ENCODE measurements at places on chromosomes 1 and 21.
A peak's percentile ranks its signal among the peaks of the same experiment; 100 is the strongest.

DNA sequence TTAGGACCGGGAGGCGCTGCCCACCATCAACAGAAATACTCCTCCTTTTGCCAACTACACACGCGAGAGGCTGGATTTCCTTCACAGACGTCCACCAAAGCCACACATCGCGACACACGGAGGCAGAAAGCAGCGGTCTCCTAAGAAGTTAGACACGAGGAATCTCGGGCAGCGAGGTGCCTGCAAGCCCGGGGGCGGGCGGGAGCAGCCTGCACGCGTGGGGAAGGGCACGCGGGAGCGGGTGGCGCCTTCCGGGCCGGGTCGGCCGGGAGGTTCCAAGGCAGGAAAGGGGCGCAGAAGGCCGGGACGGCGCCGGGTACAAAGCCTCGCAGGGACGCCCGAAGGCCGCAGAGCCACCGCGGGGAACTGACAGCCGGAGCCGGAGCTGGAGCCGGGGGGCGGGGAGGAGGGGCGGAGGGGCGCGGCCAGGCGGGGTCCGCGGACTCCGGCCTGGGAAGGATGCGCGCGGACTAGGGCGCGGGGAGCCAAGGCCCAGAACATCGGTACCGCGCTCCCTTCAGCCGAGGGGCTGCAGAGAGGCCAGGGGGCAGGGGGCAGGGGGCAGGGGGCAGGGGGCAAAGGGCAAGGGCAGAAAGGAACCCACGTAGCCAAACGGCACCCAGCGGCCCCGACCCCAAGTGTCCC, 722 bp downstream of the NPHP4 start:
- peak; percentile 43 for DNase-seq

GRCh38 chr1:91513160-91513559, 12.5 kb downstream of the CDC7 start:
- DNase-seq = no peak

- DNase-seq = no peak
Measured at GRCh38 chr1:41924911-41925310, 6.2 kb upstream of the HIVEP3 start.

GRCh38 chr1:51019811-51020210, 49.8 kb downstream of the CDKN2C start:
- no peak for DNase-seq

GRCh38 chr1:224815647-224816046, 113.8 kb upstream of the DNAH14 start:
- DNase-seq = no peak

GRCh38 chr21:45100866-45101265, 26.5 kb downstream of the ADARB1 start:
- no peak for DNase-seq

DNA sequence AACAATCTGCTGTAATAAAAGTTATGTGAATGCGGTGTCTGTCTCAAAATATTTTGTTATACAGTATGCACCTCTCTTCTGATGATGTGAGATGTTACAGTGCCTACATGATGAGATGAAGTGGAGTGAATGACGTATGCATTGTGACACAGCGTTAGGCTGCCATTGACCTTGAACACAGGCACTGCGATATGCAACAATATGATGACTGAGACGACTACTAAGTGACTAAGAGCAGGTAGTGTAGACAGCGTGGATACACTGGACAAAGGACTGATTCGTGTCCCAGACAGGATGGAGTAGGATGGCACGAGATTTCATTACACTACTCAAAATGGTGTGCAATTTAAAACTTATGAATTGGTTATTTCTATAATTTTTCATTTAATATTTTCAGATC, 8.4 kb downstream of the SGIP1 start:
- DNase-seq = no peak

- no peak for DNase-seq
Measured at GRCh38 chr1:33300673-33301072, 20.2 kb downstream of the A3GALT2 start.

- no peak for DNase-seq
Measured at GRCh38 chr1:175390522-175391254, 198.1 kb upstream of the KIAA0040 start.

- no peak for DNase-seq
Measured at GRCh38 chr1:151805066-151805820, at the start of gene LINGO4. Gene LINGO4, minus strand, starts transcription at chr1:151805419. Its CDS starts 2,715 bp downstream, at chr1:151802704.

DNA sequence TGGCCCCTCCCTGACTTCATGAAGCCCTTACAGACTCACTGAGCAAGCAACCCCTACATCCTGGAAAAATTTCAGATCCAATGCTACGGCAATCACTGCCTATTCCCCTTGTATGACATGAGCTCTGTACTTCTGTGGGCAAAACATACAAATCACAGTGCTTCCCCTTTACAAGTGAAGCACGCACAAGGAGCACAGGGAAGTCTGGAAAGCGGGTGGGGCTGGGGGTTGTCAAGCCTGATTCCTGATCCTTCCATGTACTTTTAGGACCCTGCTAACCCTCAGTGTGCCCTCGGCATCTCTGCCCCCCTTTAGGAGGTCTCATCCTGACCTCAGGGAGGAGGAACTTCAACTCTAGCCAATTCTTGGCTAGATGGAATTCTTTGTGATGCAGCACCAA, 405.7 kb upstream of the POU3F1 start:
- DNase-seq = no peak

- no peak for DNase-seq
Measured at GRCh38 chr1:106998431-106999002, 58.0 kb upstream of the PRMT6 start.

DNA sequence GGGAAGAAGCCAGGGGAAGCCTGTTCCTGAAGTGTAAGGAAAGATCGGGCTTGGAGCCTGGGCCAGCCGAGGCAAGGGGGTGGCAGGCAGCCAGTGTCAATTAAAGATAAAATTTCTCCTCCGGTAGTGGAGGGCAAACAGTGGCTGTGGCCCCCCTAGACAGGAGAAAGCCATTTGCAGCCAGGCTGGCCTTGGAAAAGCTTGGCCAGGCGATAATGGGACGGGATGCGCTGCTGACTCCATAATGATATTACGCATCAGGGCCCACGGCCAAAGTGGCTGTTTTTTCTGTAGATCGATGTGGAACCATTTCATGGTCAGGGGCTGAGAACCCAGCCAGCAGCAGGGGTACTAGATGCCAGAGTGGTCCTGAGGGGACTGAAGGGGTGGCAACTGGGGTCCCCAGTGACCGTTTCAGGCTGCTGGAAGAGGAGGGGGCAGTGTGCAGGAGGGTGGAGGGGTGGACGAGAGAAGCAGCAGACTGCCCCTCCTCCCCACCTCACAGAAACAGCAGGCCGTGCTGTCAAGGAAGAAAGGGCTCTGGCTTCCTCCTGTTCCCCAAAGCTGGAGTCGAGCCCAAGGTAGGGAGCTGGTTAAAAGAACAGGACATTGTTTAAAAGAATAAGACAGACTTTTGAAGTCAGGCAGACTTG, 25.2 kb downstream of the KCNC4 start:
- DNase-seq = no peak

DNA sequence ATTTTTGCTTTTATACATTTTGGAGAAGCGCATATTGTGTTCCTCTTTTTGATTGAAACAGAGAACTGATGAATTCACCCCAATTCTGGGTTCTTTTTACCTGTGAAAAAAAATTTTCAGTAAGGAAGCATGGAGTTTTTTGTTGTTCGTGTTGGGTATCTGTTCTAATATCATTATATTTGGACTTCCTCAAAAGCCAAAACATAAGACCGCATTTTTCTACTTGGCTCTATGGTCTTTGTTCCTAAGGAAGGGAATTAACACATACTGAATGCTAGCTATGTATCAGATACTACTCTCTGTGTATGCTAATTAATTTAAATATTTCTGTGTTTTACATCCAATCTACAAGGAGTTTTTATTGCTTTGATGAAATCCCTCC, 12.9 kb downstream of the EPB41 start:
- DNase-seq = no peak

DNA sequence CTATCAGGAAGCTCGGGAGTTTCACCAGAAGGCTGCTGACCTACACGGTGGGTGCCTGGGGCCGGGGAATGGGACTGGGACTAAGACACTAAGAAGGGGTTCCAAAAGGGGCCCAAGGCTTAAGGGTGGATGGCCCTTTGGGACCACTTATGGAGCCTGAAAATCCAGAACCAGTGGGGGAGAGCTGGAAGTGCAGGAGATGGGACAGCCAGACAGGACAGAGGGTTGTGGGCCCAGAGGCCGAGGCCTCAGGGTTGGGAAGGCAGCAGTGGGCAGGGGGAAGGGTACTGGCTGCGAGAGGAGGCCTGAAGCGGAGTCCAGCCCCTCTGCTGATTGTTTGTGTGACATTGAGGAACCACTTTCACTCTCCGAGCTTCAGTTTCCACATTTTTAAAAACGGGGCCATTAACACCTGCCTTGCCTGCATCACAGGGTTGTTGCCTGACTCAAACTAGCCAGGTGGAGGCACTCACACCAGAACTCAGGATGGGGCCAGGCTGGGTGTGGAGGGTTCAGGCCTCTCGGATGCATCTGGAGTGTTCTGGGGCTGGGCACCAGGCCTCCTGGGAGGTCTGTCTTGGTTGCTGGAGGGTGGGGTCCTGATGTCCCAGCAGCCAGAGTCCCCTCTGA, 3.0 kb downstream of the TTC24 start:
- DNase-seq = peak; percentile 20

- DNase-seq = no peak
Measured at GRCh38 chr21:37364722-37365121, 1.9 kb upstream of the DYRK1A start.

- DNase-seq = no peak
Measured at GRCh38 chr1:246367041-246367440, 140.0 kb downstream of the SMYD3 start.

- DNase-seq = no peak
Measured at GRCh38 chr1:159989581-159989980, 35.5 kb upstream of the SLAMF9 start.

DNA sequence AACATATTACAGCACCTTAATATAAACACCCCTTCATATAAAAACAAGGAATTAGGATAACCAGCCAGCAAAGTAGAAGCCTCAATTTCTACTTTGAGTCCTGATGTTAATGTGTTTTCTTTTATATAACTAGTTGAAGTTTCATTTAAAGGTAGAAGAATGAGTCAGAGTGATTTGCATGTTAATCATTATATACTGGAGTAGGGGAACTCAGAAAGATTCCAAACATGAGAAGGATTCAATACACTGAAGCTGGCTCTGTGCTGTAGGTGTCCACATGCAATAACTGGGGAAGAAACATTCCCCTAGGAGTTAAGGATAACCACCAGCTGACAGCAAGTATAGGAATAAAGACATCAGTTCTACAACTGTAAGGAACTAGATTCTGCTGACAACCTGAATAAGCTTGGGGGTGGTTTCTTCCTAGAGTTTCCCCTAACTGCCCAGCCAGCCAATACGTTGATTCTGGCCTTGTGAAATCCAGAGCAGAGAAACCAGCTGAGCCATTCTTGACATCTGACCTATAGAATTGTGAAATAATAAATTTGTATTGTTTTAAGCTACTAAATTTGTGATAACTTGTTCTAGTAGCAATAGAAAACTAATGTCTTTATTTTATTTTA, 33.4 kb upstream of the RNPC3 start:
- no peak for DNase-seq

DNA sequence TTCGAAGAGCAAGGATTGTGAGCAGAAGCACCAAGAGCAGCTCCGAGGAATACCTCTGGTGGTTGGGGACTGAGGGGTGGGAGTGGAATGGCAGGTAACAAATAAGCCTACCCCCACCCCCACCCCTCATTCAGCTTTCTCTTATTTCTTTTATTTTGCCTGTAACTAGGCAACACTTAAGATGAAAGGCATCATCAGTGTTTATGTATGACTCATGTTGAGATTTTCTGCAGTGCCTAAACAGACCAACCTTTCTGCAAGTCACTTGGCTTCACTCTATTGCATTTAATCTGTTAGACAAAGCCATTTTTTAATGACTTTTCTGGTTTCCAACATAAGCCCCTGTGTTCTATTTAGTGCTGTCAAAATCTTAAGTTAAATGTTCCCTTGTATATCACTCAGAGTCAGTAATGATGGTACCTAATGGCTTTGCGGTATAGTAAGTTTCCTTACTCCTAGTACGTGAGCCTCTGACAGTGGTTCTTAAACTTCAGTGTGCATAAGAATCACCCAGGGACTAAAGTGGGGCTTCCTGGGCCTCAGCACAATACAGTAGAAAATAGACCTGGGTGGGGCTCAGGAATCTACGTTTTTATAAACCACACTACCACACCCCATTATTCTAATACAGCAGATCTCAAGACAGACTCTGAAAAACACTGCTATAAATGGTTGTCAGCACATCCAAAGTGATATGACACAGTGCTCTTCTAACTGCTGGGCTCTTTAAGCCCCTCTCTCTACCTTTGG, 19.9 kb downstream of the CASQ2 start:
- DNase-seq = no peak

GRCh38 chr1:181768211-181768929, 285.1 kb downstream of the CACNA1E start:
- no peak for DNase-seq

GRCh38 chr1:192561301-192561700, 14.3 kb upstream of the RGS1 start:
- DNase-seq = no peak

DNA sequence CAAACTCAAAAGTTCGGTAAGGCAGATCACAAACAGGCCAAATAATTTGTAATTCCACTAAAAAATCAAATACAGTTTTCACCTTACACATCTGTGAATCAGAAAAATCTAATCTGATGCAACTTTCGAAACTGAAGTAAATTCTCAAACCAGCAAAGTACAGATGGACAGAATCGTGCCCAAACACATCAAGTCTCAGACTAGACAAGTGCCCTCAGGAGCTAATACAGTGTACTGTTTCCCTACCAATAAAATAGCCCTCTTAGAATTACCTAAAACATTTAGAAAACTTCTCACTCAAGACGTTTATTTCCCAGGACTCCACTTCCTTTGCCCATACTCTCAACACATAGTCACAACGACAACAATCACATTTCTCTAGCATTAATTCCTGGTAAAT, 134.2 kb downstream of the SMYD2 start:
- no peak for DNase-seq

DNA sequence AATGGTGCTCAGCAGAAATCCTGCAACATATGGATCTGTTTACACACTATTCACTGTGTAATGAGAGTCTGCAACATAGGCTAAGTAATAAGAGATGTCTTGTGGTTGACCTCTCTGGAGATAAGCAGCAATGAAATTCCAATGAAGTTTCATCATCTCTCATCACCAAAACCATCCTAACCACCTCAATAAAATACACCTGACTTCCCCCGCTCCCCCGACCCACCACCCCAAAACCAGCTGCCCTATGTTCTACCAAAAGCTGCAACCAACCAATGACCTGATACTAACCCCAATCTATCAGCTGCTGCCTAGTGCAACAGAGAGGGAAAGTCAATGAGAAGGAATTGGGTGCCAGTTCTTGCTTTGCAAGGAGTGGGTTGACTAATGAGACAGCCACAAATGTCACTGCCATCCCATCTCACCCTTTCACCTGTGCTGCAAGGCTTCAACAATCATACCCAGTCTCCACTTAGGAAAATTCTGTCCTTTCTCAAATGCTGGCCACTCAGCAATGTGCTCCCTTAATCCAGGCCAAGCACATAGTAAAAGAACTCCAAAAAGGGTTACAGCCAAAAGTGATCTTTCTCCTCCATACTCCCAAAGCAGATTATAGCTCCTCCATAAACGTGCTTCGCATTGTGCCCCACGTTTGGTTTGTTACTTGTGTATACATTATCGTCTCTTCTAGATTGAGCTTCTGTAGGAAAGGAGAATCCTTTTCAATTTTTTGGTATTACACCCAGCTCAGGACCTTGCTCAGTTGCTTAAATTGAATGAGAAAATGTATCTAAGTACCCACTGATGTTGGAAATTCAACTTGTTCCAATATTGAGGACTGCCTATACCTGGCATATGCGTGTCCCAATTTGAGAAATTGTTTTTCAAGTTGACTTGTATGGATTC, 29.0 kb downstream of the MRPL39 start:
- DNase-seq = no peak

- peak; percentile 20 for DNase-seq
Measured at GRCh38 chr1:179831852-179832699, 45.5 kb downstream of the TOR1AIP2 start.
